ENCODE measurements at places on chromosomes 7 and 10.
A peak's percentile ranks its signal among the peaks of the same experiment; 100 is the strongest.

DNA sequence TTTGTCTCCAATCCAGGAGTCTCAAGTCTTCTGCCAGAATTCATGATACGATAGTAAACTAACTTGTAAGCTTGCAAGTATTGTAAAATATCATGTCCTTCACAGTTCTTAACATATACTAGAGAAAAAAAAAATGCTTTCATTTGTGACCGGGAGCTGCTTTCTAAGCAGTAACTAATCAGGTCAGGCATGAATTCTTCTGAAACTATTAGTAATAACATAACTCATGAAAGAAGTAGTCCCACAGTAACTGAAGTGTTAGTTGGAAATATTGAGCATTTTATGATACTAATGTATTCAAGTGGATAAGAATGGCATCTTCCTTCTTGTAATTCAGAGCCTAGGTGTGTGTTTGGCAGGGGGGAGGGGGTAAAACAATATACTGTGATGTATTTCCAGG is 665.6 kb downstream of the DNAJB9 start:
- no peak for DNase-seq

DNA sequence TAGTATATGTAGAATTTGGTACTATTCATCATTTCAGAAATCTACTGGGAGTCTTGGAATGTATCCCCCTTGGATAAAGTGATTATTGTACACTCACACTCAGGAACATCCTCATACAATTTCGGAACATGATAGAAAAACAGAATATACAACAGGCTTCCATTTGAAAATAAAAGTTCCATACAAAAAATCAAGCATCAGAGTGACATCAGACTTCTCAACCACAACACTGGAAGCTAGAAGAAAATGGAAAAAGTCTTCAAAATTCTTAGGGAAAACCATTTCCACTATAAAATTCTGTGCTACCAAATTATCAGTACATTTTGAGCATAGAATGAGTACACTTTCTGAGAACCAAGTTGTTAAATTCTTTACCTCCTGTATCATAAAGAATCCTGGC is 8.8 kb downstream of the LYZL1 start:
- no peak for DNase-seq

DNA sequence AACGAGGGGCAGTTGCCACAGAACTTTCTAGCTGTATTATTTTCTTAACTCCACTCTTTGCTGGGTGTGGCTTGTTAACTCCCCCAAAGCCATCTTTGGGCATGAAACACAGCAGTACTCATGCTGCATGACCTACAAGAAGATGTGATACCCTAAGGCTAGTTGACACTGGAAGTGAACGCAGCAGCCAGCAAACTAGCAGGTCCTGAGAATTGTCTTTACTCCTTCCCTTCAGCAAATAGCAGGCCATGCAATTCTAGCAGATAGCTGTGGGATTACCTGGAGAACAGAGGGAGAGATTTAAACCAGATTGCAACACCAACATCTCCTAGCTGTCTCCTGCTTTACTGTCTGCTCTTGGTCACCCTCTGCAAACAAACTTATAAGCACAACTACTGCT is 688.0 kb upstream of the ZWINT start:
- DNase-seq: no peak

DNA sequence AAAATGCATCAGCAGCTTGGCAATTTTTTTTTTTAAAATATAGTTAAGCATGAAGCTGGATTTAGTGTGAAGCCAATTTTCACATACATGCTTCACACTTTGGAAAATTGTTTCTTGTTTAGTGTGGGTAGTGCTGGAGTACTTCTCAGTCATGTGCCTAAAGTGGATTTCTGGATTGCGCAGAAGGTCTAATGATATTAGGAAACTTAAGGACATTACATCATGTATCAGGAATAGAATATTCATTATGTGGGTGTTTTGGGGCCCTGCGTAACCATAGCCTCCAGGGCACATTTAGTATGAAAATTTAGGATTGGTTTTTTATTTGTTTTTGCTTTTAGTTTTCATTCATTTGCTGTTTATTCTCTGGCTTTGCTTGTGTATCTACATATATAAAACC is 28.8 kb upstream of the BNIP3 start:
- DNase-seq: no peak

- peak; percentile 3 for DNase-seq
Observed at GRCh38 chr10:131635564-131636015, 265.2 kb upstream of the PPP2R2D start.

DNA sequence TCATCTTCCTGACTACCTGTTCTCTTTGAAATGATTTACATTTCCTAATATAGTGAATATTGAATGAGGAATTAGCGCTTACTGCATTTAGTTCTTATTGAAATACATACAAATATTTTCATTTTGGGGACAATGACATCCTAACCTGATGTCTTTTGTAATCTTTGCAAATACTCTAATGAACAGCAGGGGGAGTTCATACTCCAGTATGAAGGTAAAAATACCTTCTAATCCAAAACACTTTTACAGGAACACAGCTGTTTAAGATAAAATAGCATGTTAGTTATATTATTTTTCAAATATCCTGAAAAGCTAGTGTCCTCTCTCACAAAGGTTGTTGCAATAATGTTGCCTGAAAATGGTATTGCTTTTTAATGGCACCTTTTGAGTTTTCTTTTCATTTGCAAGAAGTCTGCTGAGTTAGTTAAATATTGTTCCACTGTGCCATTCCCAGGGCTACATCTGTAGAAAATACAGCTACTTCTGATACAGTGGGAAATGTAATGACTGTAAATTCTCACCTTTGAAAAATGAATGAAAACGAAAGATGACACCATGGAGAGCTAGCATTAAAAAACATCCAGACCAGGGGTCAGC is 400.0 kb downstream of the PHF14 start:
- DNase-seq: peak; percentile 38
